ENCODE measurements at places on chromosomes 7 and 10.

DNA sequence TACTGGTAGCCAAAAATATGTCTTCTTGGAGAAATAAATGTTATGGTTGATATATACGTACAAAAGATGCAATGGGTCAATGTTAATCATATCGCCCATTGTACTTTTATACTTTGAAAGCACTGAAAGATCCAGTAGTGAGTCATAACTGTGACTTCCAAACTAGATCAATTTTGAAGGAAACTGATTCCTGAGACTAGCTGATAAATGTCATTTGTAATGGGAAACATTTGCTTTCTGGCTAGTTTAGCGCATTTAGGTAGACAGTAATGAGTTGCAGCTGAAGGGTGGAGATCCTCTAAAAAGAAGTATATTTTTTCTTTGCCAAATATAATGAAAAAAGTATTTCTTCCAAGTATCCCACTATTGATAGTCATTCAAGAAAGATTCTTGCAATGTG lies 53.5 kb upstream of the ARHGAP21 start:
- no peak for DNase-seq

GRCh38 chr7:16916738-16917137 lies 35.0 kb upstream of the AGR3 start:
- DNase-seq = no peak

DNA sequence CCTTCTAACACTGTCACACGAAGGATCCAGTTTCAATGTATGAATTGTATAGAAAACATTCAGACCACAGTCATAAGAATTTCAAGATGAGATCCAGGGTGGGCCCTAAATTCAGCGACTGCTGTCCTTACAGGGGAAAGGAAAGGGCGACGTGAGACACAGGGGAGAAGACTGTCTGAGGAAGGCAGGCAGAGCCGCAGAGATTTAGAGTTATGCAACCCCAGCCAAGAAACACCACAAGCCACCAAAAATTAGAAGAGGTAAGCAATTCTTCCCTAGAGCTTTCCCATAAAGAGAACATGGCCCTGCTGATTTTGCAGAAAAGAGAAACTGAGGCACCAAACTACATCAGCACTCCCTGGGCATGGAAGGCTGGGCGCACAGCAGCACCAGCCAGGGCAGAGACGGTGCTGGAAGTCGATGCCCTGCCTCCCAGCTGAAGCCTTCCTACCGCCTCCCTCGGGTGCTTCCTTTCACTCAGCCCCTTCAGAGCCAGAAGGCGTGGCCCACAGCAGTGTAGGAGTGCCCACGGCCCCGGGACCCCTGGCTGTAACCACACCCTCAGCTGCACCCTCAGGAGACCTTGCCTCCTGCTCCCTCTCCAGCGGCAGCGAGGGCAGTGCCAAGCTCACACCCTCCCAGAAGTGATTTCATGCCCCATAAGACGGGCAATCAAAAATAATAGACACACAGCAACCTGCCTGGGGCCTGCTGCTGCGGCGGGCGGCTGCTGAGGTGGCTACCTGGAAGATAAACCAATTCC lies 81.0 kb upstream of the LRRC4 start:
- no peak for DNase-seq

GRCh38 chr10:71608819-71609768 lies 110.5 kb downstream of the C10orf105 start:
- no peak for DNase-seq

DNA sequence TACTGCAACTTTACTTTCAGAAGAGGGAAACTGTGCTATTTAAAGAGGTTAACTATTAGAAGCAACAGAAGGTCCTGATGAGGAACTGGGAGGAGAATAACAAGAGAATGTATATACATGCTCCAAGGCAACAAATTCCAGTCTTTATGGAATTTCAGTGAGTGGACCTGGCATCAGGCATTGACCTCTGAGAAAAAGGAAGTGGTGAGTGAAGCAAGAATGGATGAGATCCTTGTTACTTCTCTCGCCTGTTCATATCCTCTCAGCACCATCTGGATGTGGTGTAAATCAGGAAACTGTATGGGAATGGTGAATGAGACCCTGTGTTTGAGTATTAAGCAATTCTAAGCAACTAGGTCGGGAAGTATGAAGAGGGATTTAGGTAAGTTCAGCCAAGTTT lies 30.3 kb upstream of the KBTBD2 start:
- DNase-seq = no peak

DNA sequence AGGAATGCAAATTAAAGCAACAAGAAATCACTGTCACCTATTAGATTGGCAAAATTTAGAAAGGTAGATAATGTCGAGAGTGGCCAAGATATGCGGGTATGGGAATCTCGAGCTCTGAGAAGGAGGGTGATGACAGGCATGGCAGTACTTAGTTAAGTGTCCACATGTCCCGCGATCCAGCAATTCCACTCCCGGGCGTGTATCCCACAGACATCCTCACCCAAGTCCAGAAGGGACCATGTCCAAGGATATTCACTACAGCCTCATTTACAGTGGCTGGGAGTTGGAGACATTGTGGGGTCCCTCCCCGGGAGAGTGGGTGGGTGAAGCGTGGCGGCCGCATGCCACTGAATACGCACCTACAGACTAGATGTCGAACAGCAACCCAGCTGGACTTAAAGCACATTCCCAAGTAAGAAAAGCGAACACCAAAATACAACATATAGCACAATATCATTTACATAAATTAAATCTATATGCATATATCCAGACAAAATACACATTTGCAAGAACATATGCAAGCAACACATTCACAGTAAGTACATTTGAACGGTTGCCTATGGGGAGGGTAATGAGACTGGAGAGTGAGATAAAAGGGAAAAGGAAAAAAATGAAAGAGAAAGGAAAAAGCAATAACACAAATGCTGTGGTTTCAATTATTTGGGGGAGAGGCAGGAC lies 9.9 kb downstream of the KCNH2 start:
- DNase-seq = no peak

DNA sequence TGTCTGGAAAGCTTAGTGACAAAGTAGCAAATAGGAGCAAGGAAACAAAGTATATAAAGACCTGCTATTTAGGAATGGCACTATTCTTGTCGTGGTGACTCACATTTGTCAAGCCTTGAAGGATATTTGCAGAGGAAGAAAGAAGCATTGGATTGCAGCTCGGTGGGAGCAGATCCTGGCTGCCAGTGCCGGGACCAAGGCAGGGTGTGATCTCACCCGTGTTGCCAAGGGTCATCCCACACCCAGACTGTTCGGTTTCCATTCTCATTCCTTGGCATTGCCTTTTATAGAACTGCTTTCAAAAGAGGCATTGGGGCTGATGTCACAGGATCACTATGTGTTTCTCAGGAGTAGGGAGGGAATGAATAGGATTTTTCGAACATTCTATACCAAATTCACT lies 176.2 kb downstream of the GALNT17 start:
- no peak for DNase-seq

DNA sequence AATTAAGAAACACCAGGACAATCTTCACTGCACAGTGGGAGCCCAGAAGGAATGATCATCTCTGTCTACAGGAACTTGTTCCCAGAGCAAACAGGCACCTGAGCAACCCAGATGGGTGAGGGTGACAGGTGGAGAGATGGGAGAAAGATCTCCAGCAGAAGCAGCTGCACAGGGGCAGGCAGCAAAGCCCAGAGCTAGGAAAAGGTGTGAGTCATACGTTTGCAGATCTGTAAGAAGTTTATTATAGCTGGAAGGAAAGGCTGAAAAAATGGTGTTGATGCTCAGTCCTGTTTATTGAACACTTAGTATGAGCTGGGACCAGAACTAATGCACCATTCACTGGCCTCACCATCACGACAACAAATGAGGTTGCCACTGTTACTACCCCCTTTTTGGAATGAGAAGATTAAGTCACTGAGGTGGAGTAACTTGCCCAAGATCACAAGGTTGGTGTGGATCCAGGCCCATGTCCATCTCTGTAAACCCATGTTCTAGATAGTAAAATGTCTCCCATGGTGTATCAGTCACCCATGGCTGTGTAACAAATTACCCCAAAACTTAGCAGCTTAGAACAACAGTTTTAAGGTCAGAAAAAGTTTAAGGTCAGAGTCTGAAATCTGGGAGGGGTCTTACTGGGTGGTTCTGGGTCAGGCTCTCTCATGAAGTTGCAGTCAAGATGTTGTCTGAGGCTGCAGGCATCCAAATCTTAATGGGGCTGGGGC lies 506.9 kb downstream of the RPS24 start:
- DNase-seq = no peak

GRCh38 chr10:33385686-33386085 lies 51.2 kb upstream of the NRP1 start:
- no peak for DNase-seq

- DNase-seq = no peak
These were observed 93.5 kb downstream of the SND1 start for GRCh38 chr7:127745445-127745844.

DNA sequence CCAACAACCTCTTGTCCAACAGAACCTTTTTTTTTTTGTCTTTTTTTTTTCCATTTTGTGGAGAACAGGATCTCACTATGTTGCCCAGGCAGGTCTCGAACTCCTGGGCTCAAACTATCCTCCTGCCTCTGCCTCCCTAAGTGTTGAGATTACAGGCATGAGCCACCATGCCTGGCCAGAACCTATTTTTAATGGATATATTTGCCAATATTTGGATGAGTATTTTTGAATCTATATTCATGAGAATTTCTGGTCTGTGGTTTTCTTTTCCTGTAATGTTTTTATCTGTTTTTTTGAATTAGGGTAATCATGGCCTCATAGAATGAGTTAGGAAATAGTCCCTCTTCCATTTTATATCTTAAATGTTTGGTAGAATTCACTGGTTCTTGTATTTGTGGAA lies 70.4 kb upstream of the RET start:
- DNase-seq = no peak

DNA sequence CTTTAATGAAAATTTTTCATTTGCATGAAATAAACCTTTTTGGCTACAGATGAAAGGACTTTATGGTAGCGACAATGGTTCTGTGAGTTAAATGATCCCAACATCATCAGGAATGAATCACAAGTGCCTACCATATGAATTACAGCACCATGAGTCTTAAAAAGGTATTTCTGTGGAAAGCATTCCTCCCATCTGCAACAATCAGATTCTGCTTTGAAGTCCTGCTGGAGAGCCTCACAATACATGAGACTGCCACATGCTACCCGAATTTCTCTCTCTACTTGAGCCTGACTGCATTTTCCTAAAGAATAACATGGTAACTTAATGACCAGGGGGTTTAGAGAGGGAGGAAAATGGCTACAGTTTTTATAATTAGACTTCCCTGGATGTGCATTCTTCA lies 190.3 kb downstream of the TWIST1 start:
- DNase-seq = no peak

DNA sequence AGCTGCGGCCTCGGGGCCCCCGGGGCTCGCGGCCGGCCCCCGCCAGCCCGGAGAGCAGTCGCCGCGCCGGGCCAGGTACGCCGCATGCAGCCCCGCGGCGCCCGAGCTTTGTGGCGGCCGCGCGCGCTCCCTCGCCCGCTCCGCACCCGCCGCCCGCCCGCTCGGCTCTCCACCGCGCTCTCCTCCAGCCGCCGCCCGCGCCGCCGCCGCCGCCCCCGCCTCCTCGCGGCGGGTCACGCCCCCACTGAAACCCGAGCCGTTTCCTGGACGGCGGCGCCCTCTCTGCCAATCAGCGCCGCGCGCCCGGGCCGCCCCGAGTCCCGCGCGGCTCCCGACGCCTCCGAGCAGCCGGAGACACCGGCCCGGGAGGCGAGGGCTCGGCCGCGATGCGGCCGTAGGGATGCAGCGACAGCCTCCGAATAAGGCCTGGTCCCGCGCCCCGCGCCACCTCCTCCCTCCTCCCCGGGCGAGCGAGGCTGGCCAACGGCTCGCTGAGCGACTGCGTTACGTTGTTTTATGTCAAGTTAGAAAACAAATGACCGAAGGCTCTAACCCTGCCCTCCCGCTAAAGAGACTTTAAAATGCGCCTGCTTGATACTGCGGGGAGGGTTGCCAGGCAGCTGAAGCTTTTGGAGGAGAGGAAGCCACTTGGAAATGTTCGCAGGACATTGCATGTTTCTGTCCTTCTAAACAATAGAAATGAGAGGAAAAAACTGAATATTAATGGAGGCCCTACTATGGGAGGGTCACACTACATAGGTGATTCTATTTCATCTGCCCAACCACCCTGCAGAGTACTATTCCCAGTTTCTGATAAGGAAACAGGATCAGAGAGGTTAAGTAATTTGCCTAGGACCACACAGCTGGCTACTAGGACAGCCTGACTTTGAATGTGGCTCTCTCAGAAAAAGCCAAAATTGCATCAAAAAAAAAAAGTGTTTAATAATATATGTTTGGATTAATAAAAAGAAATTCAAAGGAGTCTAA lies at the start of gene FGFR2:
Gene FGFR2 (minus strand): TSS at position 182 of the 987 bp plus-strand sequence. CDS start 4,627 bp downstream, outside the sequence.
- no peak for DNase-seq

DNA sequence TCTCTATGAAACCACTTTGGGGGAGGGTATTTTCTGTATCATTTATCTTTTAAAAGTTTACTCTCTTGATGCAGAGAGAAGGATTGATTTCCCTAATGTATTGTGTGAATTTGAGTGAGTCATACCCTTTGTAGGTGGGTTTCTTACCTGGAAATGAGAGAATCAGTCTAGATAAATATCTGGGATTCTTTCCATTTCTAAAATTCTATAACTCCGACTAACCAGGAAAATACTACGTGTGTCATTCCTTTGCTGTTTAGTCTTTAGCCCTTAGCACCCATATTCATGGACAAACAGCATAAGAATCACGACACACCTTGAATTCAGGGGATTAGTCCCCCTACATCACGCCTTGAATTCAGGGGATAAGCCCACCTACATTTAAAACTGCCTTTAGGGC lies 139.1 kb downstream of the GATA3 start:
- no peak for DNase-seq

- DNase-seq = no peak
These were observed 356 bp downstream of the ADCYAP1R1 start for GRCh38 chr7:31052487-31052840.

DNA sequence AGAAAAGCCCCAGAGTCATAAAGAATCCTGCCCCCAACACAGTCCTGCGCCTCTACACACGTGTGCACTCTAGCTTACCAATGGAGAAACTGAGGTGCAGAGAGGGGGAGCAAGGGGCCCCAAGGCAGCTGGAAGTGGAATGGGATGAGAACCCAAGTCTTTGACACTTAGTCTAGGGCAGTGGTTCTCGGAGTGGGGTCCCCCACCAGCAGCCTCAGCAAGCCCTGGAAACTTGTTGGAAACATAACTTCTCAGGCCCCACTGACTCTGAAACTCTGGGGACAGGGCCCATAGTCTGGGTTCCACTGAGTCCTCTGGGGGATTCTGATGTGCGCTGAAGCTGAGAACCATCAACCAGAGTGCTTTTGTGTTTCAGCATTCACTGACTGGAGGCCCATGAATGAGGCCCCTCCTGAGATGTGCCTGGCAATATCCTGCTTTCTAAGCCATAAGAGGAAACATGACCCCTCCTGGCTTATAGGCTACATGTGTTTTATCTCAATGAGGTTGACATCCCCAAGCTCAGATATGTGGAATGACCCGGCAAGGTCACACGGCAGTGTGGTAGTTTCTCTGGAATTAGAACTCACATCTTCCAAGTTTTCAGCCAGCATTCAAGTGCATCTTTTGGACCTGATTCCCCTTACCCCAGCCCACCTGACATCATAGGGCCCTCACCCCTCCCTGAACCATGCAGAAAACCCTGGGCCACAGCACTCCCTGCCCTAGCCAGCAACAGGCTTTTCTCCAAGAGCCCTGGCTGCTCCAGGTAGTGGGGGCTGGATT lies 147.3 kb upstream of the PCBD1 start:
- no peak for DNase-seq
